Colonic mucosa (tissue), 4 donors: ENCODE measurements at places on chromosomes 12 and 14. TPM values are rescaled to one million over a fixed set of nuclear protein-coding genes. Genes with fewer than 3 reads are reported as not detected.

The FSCB gene
- not detected for total RNA-seq

GRCh38 chr12:55073043-55074022 is 52.9 kb upstream of the OR9K2 start:
- peak; percentile 66 for DNase-seq

GRCh38 chr12:45975506-45975905 is 14.9 kb downstream of the SCAF11 start:
- DNase-seq = no peak

- DNase-seq = no peak
Measured at GRCh38 chr12:21571046-21571445, 33.6 kb downstream of the GYS2 start.

DNA sequence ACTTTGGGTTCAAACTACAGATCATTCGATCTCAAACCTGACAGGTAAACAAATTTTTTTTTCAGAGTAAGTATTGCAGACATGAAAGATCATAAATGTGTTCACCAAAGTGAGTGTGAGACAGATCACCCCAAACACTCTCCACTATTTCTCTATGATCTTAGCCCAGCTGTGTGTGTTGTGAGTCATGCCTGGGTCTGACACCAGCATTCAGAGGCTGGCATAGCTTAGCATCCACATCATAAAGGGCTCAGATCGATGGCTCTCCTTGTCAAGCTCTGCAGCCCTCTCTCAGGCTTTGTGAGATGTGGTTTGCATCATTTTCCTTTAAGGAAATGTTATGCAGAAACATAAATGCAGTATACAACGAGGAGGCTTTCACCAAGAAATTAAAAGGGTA is 164.9 kb downstream of the ETV6 start:
- no peak for DNase-seq

GRCh38 chr12:120252071-120252906 is 13.2 kb downstream of the PXN start:
- DNase-seq = no peak

DNA sequence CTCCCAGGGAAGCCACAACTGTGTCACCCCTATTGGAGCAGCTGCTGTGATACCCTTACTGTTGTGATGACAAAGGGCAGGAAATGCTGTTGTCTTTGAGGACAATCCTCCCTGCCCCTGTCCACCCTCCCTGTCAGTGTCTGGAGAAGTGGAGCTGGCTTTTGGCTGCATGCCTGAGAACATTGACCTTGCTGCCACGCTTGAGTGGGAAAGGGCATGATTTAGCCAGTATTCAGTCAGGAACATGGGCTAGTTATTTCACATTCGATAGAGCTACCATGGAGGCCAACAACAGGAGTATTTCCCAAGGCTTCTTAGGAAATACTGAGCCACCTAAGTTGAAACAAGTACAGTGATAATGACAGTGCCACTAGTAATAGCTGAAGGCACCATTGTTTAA is 59.4 kb downstream of the MYRFL start:
- no peak for DNase-seq

- no peak for DNase-seq
Measured at GRCh38 chr14:94374749-94375260, 13.6 kb downstream of the SERPINA1 start.

- no peak for DNase-seq
Measured at GRCh38 chr14:90781876-90782275, 34.4 kb downstream of the TTC7B start.

DNA sequence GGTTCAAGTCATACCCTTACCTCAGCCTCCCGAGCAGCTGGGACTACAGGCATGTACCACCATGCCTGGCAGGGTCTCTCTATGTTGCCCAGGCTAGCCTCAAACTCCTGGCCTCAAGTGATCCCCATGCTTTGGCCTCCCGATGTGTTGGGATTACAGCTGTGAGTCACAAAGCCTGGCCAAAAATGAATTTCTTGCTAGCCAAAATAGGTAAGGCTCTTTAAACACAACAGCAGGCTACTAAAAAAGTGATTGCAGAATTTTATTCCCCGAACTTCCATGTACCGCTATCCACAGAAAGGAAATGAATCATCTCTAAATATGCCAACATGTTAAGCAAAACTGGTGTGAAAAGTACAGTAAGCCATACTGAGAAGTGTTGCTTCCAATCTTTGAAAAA is 50.6 kb downstream of the WDHD1 start:
- no peak for DNase-seq

- DNase-seq = no peak
Measured at GRCh38 chr12:63900922-63901793, 56.7 kb downstream of the SRGAP1 start.
